PC-3 (cell line): ENCODE measurements at places on chromosomes 2 and 18. TPM values are rescaled to one million over a fixed set of nuclear protein-coding genes. Genes with fewer than 3 reads are reported as not detected.

DNA sequence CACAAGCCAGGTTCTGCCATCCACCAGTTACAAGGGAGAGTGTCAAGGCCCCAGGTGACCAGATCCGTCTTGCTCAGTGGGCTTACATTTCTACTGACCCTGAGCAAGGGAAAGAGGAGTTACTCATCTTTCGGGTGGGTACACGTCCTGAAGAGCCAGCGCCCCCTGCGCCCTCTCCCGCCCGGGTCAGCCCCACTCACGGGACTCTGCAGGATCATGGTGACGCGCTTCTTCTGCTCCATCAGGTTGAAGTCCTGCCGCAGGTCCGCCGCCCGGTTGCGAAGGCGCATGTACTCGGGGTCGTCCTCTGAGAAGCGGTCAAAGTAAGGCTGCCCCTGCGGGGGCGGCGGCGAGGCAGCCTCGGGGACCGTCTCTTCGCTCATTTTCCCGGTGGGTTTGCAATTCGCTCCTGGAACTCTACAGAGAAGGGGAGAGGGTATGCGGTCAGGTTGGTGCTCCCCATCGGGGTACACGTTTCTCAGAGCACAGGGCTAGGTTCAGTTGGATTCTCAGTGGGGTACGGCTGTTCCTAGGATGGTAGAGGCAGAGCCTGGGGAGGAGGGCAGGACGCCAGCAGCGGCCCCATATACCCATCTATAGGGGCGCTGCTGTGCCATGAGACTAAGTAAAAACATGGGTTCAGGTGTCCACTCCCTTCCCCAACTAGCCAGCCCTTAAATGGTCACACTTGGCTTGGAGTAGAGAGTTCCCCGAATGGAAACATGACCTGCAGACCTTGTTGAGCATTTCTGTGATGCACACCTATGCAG lies 61.8 kb downstream of the ADD2 start:
- no peak overlapping the region for H3K27ac ChIP-seq
- peaks cover 9% of the 10 kb centered on the region; the same call in 1 of the 2 replicates for H3K27me3 ChIP-seq
- DNase-seq, result no peak
- no peak overlapping the region for H3K4me3 ChIP-seq
- no peaks in the 10 kb centered on the region for H3K4me1 ChIP-seq
- no peaks in the 10 kb centered on the region for H3K36me3 ChIP-seq

- no peak overlapping the region for H3K4me3 ChIP-seq
- no peaks in the 10 kb centered on the region for H3K4me1 ChIP-seq
- H3K27ac ChIP-seq, result no peak overlapping the region
- H3K36me3 ChIP-seq, result no peaks in the 10 kb centered on the region
- peak; percentile 11 for DNase-seq
These were observed 17.1 kb downstream of the TMEM185B start for GRCh38 chr2:120206022-120206581.

- H3K27me3 ChIP-seq, result no peaks in the 10 kb centered on the region
- H3K27ac ChIP-seq, result no peak overlapping the region
- no peaks in the 10 kb centered on the region for H3K4me1 ChIP-seq
These were observed 26.2 kb upstream of the SNORC start for GRCh38 chr2:232843834-232844233.

- H3K4me1 ChIP-seq, result peaks cover 28% of the 10 kb centered on the region
- peak overlapping the region; percentile 96 for H3K27ac ChIP-seq
- no peak overlapping the region for H3K4me3 ChIP-seq
- DNase-seq, result peak; percentile 70
- H3K27me3 ChIP-seq, result no peaks in the 10 kb centered on the region
These were observed 10.5 kb upstream of the CDK15 start for GRCh38 chr2:201795607-201796477.

DNA sequence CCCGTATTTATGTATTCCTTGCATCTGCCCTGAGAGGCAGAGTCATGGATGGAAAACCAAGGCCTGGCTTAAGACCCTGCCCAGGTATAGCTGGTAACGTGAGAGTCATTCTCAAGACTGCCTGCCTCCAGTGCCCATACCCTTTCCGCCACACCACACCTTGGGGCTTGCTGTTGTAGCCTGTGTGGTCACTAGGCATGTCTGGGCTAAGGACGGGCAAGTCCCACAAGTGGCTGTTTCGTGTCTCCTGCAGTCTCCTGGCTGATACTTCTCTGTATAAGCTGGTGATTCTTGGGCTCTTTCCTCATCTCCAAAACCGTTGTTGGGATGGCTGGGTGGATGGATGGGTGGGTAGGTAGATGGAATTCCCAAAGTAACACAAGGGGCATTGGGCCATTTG lies 269.8 kb downstream of the KLHL29 start:
- H3K4me3 ChIP-seq, result no peak overlapping the region
- no peak for DNase-seq
- H3K4me1 ChIP-seq, result peaks cover 19% of the 10 kb centered on the region
- no peak overlapping the region for H3K27ac ChIP-seq
- no peaks in the 10 kb centered on the region for H3K27me3 ChIP-seq

- H3K27ac ChIP-seq, result no peak overlapping the region
- no peaks in the 10 kb centered on the region for H3K27me3 ChIP-seq
- H3K4me3 ChIP-seq, result no peak overlapping the region
- no peaks in the 10 kb centered on the region for H3K4me1 ChIP-seq
- H3K36me3 ChIP-seq, result no peaks in the 10 kb centered on the region
These were observed 117.6 kb downstream of the FAM124B start for GRCh38 chr2:224284134-224284946.

DNA sequence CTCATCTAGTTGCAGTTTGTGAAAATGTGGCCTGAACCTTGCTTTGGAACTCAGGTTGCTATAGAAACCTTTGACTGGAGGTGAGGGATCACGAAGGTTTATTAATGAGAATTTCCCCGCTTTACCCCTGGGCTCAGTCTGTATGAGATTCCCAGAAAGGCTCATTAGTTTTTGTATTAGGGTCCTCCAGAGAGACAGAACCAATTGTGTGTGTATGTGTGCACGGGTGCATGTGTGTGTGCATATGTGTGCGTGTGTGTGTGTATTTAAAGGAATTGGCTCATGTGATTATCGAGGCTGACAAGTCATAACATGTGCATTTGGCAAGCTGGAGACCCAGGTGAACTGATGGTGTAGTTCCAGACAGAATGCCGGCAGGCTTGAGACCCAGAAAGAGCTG lies 113.8 kb upstream of the DLX2 start:
- no peaks in the 10 kb centered on the region for H3K36me3 ChIP-seq
- no peak overlapping the region for H3K4me3 ChIP-seq

DNA sequence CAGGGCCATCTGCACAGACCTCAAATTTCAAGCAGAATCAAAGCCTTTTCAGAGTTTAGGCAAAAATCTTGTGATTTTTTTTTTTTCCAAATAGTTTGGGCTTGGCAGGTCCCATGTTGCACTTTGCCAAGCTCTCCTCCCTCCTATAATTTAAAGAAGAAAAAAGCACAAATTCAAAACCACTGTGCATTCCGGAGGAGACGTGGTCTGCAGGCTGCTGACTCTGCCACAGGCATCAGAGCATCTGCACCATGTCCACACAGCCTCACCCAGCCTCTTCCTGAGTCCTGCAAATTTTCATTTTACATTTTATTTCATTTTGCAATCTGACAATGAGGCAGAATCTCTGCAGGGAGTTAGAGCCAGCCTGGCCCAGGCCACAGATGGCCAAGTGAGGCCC lies 15.7 kb upstream of the GPC1 start:
- H3K27me3 ChIP-seq, result no peaks in the 10 kb centered on the region
- H3K27ac ChIP-seq, result no peak overlapping the region
- H3K4me1 ChIP-seq, result no peaks in the 10 kb centered on the region
- no peak for DNase-seq

- H3K27me3 ChIP-seq, result peaks cover 81% of the 10 kb centered on the region
- H3K4me1 ChIP-seq, result no peaks in the 10 kb centered on the region
- H3K27ac ChIP-seq, result no peak overlapping the region
- H3K4me3 ChIP-seq, result no peak overlapping the region
These were observed 110.1 kb downstream of the RGPD3 start for GRCh38 chr2:106358081-106358480.

- H3K4me1 ChIP-seq, result peaks cover 26% of the 10 kb centered on the region
- peaks cover 5% of the 10 kb centered on the region for H3K36me3 ChIP-seq
- DNase-seq, result no peak
- H3K27ac ChIP-seq, result no peak overlapping the region
These were observed 832 bp upstream of the COPS7B start for GRCh38 chr2:231785413-231785812.

GRCh38 chr2:152421521-152422370 lies 86.8 kb downstream of the FMNL2 start:
- H3K4me3 ChIP-seq, result no peak overlapping the region
- H3K4me1 ChIP-seq, result peaks cover 26% of the 10 kb centered on the region
- no peaks in the 10 kb centered on the region for H3K27me3 ChIP-seq
- H3K36me3 ChIP-seq, result no peaks in the 10 kb centered on the region

- peaks cover 8% of the 10 kb centered on the region; the same call in 1 of the 2 replicates for H3K4me1 ChIP-seq
- peak; percentile 28 for DNase-seq
- no peaks in the 10 kb centered on the region for H3K36me3 ChIP-seq
- H3K27me3 ChIP-seq, result no peaks in the 10 kb centered on the region
These were observed 212.0 kb upstream of the NABP1 start for GRCh38 chr2:191465766-191466420.

- no peaks in the 10 kb centered on the region for H3K4me1 ChIP-seq
- no peaks in the 10 kb centered on the region for H3K36me3 ChIP-seq
- H3K4me3 ChIP-seq, result no peak overlapping the region
These were observed 3.0 kb upstream of the UGT1A9 start for GRCh38 chr2:233668605-233669260.

GRCh38 chr2:143355870-143356269 lies 226.7 kb downstream of the ARHGAP15 start:
- no peak for DNase-seq
- H3K4me3 ChIP-seq, result no peak overlapping the region
- no peak overlapping the region for H3K27ac ChIP-seq
- no peaks in the 10 kb centered on the region for H3K36me3 ChIP-seq

DNA sequence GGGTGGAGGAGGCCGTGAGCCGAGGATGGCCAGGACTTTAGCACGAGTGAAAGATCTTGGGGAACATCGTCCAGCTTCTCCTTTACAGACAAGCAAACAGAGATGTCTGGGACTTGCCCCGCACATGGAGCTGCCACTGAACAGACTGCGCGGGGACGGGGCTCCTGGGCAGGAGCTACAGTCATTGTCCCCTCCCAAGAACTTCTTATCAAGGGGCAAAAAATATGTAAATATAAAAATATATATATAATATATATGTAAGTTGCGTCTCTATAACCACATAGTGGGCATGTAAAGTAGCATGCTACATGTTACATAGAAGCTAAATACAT lies 245.0 kb upstream of the SALL3 start:
- H3K27ac ChIP-seq, result no peak overlapping the region
- H3K4me1 ChIP-seq, result no peaks in the 10 kb centered on the region
- H3K27me3 ChIP-seq, result peaks cover 66% of the 10 kb centered on the region
- no peaks in the 10 kb centered on the region for H3K36me3 ChIP-seq
- DNase-seq, result no peak

DNA sequence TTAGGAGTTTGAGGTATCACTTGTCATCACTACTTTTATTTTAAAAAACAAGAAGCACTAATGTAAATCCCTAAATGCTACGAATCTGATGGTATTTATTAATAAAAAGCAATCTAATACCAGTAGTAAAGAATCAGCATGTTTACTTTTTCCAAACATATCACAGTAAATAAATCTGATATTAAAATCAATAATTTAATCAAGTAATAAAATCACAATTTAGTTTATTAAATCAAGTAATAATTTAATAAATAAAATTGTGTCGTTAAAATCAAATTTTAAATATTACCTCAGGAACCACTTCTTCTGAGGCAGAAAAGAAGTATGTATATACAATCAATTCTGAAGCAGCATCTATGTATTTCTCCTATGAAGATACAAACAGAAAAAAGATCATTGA lies 18.0 kb downstream of the TMX3 start:
- no peak overlapping the region for H3K4me3 ChIP-seq
- no peaks in the 10 kb centered on the region for H3K27me3 ChIP-seq
- H3K4me1 ChIP-seq, result no peaks in the 10 kb centered on the region
- H3K27ac ChIP-seq, result no peak overlapping the region

- no peak overlapping the region for H3K4me3 ChIP-seq
- H3K36me3 ChIP-seq, result no peaks in the 10 kb centered on the region
- peaks cover 47% of the 10 kb centered on the region for H3K27me3 ChIP-seq
These were observed 112.3 kb downstream of the TNS1 start for GRCh38 chr2:217890445-217890844.

DNA sequence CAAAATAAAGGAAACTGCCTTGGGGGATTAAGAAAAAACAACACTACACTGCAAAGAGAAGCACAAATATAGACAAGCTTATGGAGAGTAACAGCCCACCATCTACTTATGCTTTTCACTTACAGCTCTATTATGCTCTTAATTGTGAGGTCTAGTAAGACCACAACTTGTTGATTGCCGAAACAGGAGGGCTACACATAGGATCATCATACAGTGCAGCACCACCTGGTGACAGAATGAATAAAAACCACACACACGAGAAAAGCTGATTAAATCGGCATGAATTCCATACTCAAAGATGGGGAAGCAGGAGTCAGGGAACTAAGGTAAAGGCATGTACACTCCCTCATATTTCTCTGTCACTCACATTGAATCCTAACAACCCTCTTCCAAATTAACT lies 259.2 kb downstream of the IKZF2 start:
- peak; percentile 75 for DNase-seq
- H3K4me1 ChIP-seq, result no peaks in the 10 kb centered on the region
- no peaks in the 10 kb centered on the region for H3K36me3 ChIP-seq
- no peak overlapping the region for H3K27ac ChIP-seq
- no peaks in the 10 kb centered on the region for H3K27me3 ChIP-seq

- no peak overlapping the region for H3K4me3 ChIP-seq
- no peaks in the 10 kb centered on the region for H3K27me3 ChIP-seq
- no peaks in the 10 kb centered on the region for H3K4me1 ChIP-seq
- H3K36me3 ChIP-seq, result no peaks in the 10 kb centered on the region
- no peak for DNase-seq
- no peak overlapping the region for H3K27ac ChIP-seq
These were observed 162.8 kb downstream of the OSR1 start for GRCh38 chr2:19195661-19196060.

GRCh38 chr2:129801575-129801974 lies 177.9 kb upstream of the RAB6C start:
- no peak overlapping the region for H3K4me3 ChIP-seq
- no peaks in the 10 kb centered on the region; the same call in 1 of the 2 replicates for H3K4me1 ChIP-seq
- H3K36me3 ChIP-seq, result no peaks in the 10 kb centered on the region
- H3K27me3 ChIP-seq, result peaks cover 11% of the 10 kb centered on the region; the same call in 1 of the 2 replicates

DNA sequence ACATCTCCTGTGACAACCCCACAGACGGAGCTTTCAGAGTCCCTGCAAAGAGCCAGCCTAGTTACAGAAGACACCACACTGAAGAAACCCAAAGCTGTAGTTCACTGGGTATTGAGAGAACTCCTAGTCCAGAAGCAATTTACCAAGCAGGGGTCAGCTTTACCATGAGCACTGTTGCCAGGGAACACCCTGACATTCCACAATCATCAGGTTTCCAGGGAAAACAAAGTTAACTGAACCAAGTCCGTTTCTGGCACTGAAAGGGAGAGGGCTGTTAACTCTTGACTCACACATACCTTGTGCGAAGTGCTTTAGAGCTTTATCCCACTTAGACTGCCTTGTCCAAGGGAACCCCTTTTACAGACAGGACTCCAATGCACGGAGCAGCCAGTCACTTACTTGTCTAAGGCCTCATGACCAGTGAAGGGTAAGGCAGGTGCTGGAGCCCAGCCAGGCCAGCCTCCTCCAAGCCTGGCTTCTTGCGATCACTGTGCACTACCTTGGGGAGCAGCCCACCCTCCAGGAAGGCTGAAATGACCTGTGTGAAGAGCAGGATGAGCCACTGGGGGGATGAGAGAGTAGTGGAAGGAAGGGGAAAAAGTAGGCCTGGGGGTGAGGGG lies 53.9 kb downstream of the REEP1 start:
- DNase-seq, result peak; percentile 37
- H3K4me1 ChIP-seq, result no peaks in the 10 kb centered on the region
- H3K27me3 ChIP-seq, result peaks cover 60% of the 10 kb centered on the region
- H3K36me3 ChIP-seq, result no peaks in the 10 kb centered on the region
- no peak overlapping the region for H3K4me3 ChIP-seq

Gene ALPI
- not detected in 2 replicates for total RNA-seq

Gene TCF23
- total RNA-seq, result not detected in 2 replicates

Gene ACAA2
- 6.5 and 7.1 TPM in 2 replicates for total RNA-seq

Gene POTEC
- 0.04 TPM in 1 of 2 replicates, not detected in the other for total RNA-seq

Gene LRATD1
- 35.4 and 41.3 TPM in 2 replicates for total RNA-seq

Gene DNAJC27
- 2.0 and 3.1 TPM in 2 replicates for total RNA-seq

Gene DPYSL5
- total RNA-seq, result not detected in 2 replicates

Gene CPLX4
- not detected in 2 replicates for total RNA-seq

Gene G6PC2
- total RNA-seq, result not detected in 2 replicates
